T47D (cell line): ENCODE measurements at places on chromosomes 3 and 15.
A peak's percentile ranks its signal among the peaks of the same experiment; 100 is the strongest.

- no peak for DNase-seq
These were observed 593.1 kb upstream of the MDFIC2 start for GRCh38 chr3:70905491-70905890.

- no peak for DNase-seq
These were observed 2.7 kb downstream of the LIPH start for GRCh38 chr3:185549651-185550111.

GRCh38 chr3:81938681-81939080 lies 177.2 kb upstream of the GBE1 start:
- no peak for DNase-seq

- DNase-seq = peak; percentile 58
These were observed 12.4 kb downstream of the USP4 start for GRCh38 chr3:49327485-49327884.

DNA sequence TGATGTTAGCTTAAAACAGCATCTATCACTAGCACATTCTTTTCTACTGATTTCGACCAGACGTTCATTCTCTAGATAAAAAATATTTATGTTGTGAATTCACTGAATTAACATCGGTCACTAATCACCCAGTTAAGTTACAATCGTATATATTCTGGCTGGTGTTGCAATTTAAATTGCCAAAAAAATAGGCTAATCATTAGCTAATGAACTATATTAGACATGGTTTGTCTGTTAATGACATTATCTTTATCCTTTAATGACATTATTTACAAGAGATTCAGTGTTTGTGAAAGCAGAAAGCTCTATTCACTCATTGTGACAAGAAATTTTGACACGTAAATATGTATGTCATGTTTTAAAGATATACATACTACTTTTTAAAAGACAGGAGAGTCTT lies 6.7 kb downstream of the GHSR start:
- no peak for DNase-seq

DNA sequence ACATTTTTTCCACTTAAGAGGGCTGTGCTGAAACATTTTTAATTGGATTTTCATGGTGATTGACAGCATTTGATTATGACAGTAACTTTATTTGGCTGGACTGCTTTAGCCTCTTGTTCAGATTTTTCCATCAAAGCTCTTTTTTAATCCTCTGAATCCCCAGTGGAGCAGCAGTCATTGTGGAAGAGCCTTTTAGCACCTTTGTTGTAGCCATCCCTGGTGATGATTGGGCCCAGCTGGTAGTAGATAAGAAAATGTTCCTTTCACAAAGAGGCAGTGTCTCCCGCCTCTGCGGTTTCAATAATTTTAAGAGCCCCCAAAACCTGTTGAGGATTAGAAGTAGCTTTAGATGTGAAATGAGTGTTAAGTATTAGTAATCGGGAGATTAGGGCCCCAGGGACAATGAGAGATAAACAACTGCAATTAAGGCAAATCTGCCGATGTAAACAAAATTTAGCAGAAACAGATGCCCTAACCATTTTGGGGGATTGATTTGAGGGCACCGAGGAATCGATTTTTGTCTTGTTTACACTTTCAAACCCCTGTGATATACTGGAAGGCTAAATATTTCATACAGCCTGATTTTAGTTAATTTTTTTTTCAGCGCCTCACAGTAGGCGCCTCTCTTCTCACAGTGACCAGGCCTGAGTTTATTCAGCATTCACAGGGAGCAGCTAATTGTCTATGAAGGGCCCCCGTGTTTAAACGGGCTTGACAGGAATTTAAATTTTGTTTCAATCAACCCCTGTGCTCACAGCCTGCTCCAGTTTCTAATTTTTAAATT lies 43.2 kb upstream of the SKOR1 start:
- DNase-seq = no peak

GRCh38 chr3:126664591-126665214 lies 9.8 kb upstream of the TXNRD3 start:
- DNase-seq = peak; percentile 18

DNA sequence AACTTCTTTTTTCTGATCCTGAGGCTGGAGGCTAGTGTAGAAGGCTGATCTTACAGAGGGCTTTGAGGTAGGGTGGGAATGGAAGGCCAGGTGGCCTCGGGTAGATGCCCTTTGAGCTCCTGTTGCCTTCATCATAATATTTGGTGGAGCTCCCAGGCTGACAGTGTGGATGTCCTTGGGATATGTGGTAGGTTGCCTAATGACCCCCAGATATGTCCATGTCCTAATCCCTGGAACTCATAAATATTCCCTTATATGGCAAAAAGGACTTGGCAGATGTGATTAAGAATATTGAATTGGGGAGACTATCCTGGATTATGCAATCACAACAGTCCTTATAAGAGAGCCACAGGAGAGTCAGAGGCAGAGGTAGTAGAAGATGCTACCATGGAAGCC lies 5.5 kb downstream of the ADAMTSL3 start:
- no peak for DNase-seq

- DNase-seq = no peak
These were observed 46.6 kb downstream of the APH1B start for GRCh38 chr15:63323798-63324563.

DNA sequence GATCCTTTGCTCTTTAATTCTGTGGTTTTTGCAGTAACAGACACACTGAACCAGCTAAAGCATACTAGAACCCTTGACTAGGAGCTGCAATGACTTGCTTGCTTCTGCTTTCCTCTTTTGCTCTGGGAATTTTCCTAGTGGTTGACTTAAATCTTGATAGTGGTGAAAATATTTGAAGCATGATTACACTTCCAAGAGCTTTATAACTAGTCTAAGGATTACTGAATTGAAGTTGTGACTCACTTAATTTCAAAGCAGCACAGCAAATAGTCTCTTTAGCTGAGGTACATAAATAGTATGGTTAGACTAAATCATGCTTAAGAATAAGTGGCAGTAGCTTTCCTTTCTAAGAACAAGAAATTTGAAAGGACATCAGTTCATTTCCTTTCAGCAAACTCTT lies 513.5 kb upstream of the GBE1 start:
- DNase-seq = no peak

GRCh38 chr3:167102071-167102470 lies 278.0 kb downstream of the ZBBX start:
- peak; percentile 30 for DNase-seq

- no peak for DNase-seq
These were observed 64.6 kb downstream of the ESYT3 start for GRCh38 chr3:138498991-138499390.

DNA sequence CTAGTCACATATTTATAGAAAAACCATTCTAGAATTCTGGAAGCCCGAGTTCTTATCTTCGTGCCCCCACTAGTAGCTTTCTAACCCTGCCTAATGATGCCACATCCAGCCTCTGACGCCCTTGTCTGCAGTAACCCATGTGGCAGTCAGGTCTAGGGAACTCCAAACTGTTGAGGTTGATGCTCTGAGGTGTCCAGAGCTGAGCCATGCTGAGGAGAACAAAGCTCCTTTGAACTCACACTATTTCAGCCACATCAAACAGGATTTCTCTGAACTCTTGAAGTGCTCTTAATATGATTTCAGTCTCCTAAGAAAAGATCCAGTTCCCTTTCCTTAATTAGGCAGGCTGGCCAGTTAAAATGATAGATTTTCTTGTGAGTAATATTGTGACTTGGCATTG lies 150.5 kb upstream of the ST8SIA2 start:
- DNase-seq = no peak

DNA sequence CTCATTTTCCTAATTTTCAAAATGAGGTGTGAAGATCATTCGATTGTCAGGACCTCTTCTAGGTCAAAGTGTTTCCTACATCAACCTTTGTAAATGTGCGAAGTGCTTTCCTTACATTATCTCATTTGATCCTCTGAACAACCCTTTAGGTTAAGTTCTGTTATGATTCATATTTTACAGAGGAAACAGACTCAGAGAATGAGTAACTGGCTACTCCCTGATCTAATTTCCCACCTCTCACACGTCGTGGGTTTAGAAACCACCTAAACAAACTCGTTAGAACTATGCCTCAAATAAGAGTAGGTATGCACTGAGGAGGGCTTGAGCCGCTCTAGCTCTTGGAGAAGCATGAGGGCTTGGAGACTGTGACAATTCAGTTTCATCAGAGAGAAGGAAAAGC lies 148.6 kb downstream of the CD47 start:
- DNase-seq = no peak

- no peak for DNase-seq
These were observed 63.3 kb downstream of the RPLP1 start for GRCh38 chr15:69515926-69516325.

GRCh38 chr3:14110699-14111098 lies 14.0 kb downstream of the CHCHD4 start:
- DNase-seq = no peak

GRCh38 chr3:58025406-58025805 lies 17.2 kb downstream of the FLNB start:
- DNase-seq = no peak

DNA sequence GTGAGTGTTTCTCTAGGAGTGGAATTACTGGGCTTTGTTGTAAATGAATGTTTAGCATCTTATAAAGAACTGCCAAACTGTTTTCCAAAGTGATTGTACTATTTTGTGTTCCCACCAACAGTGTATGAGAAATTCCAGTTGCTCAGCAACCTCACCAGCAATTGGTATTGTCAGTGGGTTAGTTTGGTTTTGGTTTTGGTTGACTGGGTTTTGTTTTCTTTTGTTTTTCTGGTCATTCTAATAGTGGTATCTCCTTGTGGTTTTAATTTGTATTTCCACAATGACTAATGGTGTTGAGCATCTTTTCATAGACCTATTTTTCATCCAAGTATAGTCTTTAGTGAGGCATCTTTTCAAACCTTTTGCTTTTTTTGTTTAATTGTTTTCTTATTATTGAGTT lies 27.1 kb downstream of the FILIP1L start:
- no peak for DNase-seq

GRCh38 chr3:20573175-20573574 lies 387.2 kb upstream of the SGO1 start:
- DNase-seq = no peak

DNA sequence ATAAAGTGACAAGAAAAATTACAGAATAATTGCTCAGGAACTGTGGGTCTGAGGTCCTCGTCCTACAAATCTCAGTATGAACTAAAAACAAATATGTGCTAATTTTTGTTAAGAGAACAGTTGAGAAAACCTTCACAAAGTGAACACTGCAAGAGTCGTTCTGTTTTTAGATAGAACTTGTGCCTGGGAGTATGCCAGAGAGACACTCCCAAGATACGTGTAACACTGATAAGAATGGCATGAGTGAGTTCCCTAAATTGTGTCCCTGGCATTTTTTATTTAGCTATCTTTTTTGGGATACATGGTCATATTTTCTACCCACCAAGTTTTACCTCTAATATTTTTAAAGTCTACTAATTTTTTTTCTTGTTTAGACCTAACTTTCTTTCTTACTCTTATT lies 860.0 kb upstream of the NR2F2 start:
- no peak for DNase-seq

DNA sequence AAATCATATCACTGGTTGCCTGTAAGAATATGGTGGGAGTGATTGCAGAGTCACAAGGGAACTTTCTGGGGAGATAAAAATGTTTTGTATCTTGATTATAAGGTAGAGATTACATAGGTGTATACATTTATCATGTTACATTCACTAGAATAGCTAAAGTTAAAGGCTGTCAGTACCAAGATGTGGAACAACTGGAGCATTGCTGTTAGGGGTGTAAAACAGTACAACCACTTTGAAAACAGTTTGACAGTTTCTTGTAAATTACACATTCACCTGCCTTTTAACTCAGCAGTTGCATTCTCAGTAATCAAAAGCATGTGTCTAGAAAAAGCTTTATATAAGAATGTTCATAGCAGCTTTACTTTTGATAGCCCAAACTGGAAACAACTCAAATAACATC lies 27.6 kb downstream of the RASA2 start:
- DNase-seq = no peak

DNA sequence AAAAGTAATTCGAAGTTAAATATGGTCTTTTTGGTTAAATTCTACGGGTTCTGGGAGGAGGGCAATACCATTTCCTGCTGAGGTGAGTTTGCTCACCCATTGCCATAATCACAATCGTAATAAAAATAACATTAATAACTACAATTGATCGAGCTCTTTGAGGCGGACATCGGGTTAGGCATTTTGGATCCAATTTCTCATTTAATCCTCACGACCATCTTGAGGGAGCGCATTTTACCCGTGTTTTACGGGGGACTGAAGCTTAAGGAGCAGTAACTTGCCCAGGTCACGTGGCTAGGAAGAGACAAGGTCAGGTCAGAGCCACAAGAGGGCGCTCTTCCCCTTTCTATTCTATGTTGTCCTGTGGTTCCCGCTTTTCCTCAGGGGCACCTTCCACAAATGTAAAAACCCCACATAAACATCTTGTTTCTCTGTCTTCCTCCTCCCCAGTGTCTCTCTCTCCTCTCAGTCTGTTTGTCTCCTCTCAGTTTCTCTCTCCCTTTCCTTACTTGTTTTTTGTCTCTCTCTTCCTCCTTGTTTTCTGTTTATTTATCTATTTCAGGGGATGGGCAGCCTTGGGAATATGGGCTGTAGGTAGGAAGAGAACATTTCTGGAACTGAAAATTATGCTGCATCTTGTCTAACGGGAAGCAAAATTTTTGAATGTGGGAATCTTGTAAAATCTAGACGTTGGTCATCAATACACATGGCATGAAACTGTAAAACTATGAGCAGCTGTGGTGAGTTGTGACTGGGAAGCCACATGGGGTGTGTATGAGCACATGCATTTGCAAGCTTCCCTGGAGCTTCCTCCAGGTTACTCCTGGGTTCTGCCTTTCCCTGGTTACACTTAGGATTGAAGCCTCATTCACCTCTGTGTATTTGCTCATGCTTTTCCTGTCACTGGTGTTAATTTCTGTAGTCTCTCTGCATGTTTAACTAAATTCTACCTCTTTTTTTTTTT lies 71.0 kb downstream of the SQOR start:
- DNase-seq = peak; percentile 86

DNA sequence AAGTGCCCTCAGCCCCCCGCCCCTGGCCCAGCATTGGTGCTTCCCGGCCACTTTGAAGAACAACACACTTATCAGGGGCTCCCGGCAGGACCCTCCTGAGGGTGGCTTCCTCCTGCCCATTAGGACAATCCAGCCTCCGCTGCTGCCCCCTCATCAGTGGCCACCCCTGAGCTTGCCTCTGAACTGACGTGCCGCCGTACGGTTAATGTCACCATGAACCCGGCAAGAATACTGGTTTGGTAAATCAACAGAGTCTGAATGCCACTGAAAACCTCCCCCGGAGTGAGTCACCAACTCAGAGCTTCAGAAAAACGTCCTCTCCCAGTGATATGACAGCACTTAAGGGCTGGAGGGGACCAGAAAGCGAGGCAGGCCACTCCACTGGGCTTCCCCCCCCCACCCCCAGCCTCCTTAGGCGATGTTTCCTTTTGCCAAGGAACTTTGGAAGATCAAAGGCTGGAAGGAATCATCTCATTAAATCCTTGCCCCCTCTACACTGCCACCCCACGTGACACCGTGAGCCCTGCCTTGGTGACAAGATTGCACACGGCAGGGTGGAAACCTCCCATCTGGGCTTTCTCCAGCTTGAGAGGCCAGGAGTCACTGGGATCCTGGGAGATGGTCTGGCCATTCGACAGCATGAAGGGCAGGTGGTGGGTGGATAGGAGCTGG lies 142.1 kb downstream of the NUP210 start:
- peak; percentile 76 for DNase-seq
